ENCODE measurements at places on chromosomes 12 and 14.

GRCh38 chr12:126051611-126052107 lies 986.4 kb downstream of the AACS start:
- DNase-seq, result no peak

GRCh38 chr14:52703225-52703624 lies 3.8 kb upstream of the PSMC6 start:
- DNase-seq, result no peak

DNA sequence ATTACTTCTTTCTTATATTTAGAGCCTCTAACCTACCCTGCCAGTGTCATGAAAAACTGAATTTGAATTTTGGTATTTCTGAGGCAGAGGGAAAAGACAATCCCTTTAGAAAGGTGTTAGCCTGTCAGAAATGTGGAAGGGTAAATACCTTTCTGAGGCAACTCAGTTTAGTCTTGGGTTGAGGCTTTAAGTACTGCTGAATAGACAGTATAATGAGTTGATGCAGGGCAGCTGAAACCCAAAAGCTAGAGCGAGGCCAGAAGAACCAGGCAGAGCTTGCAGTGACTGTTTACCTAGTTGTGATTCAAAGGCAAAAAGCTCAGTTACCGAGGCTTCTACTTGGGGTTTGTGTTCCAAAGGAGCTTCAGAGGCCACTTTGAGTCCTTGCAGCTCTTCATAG lies 18.7 kb downstream of the ZC2HC1C start:
- DNase-seq, result no peak

GRCh38 chr12:23525450-23526072 lies 423.9 kb downstream of the SOX5 start:
- DNase-seq, result no peak

DNA sequence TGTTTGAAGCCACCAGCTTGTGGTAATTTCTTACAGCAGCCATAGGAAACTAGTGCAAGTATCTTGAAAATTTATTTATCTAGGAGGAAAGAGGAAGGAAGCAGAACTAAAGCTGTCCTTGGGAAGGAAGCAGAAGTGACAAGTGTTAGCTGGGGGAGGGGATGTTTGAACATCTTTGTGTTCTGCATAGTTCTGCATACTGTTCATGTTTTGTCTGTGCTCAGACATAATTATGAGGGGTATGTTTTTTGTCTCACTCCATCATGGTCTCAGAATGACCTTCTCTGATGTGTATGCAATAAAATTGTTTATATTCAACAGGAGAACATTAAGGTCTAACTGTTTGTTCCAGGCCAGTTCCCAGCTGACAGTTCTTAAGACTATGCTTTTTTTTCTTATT lies 606.5 kb downstream of the GALC start:
- DNase-seq, result no peak

- no peak for DNase-seq
These were observed 217.3 kb upstream of the EEA1 start for GRCh38 chr12:93146263-93146939.

DNA sequence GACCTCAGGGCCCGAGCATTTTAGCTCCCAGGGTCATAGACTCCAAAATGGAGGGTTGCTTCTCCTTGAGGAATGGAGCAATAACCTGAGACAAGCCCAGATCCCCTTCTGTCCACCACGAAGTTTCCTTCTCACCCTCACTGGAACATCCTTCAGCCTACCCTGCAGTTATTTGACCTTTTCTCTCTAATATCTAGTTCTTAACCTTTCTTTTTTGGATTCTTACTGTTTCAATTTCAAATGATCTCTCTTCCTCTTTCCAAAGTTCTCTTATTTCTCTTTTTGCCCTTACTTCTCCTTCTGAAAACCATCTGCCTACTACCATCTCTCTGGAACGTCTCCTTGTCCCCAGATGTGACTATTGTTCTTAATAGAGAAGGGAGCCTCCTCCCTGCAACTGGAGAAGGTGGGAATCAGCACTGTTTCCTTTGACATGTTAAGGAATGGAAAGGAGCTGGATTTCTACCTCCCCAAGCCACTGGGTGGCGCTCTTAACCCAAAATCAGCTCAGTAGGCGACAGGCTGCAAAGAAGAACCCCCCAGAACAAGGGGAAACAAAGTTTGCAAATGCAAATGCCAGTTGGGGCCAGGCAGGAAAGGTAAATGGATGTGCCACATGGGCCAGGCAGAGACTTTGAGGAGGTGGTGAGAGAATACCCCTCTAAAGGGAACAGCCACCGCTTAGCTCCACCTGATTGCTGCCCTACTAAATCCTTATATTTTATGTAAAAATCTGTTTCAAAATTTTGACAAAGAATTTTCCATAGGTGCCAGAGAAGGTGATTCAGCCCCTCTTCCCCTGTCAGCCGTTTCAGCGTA lies 22.4 kb upstream of the PDE1B start:
- no peak for DNase-seq

- DNase-seq, result no peak
These were observed 720.5 kb downstream of the VRK1 start for GRCh38 chr14:97517566-97518234.

DNA sequence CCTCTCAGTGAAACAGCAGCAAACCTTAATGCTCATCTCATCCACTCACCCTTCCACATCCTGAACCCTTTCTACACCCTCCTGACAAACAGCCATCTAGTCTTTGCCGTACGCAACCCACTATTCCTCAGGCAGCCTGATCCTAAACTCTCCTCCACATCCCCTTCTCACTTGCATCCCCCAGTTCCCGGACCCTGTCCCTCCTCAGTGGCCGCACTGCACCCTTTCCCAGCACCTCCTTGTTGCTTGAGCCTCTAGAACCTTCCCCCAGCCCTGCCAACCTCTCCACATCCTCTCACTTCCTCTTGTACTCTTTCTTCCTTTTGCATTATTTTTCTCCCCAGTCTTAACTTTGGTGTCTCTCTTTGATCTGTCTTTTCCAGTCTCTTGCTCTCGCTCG lies 42.9 kb downstream of the IQSEC3 start:
- no peak for DNase-seq

DNA sequence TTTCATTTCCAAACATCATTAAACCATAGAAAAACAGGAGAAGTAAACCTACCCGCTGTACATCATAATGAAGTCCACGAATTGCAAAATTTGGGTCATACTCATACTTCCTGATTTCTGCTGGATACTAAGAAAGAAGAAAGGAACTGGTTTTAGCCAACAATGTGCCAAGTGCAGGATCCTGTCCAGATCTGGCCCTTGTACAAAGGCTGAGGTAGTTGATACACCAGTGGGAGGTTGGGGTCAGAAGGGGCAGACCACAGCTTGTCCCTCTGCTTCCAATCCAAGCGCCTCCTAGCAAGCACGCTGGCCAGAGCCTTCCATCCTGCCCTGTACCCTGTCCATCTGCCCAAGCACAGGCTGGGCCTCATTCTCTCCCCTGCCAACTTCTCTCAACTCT lies 34.2 kb downstream of the NT5DC3 start:
- DNase-seq, result no peak

- no peak for DNase-seq
These were observed 4.8 kb upstream of the NGDN start for GRCh38 chr14:23464700-23465099.

- DNase-seq, result no peak
These were observed 29.1 kb upstream of the KCNK10 start for GRCh38 chr14:88351966-88352691.

DNA sequence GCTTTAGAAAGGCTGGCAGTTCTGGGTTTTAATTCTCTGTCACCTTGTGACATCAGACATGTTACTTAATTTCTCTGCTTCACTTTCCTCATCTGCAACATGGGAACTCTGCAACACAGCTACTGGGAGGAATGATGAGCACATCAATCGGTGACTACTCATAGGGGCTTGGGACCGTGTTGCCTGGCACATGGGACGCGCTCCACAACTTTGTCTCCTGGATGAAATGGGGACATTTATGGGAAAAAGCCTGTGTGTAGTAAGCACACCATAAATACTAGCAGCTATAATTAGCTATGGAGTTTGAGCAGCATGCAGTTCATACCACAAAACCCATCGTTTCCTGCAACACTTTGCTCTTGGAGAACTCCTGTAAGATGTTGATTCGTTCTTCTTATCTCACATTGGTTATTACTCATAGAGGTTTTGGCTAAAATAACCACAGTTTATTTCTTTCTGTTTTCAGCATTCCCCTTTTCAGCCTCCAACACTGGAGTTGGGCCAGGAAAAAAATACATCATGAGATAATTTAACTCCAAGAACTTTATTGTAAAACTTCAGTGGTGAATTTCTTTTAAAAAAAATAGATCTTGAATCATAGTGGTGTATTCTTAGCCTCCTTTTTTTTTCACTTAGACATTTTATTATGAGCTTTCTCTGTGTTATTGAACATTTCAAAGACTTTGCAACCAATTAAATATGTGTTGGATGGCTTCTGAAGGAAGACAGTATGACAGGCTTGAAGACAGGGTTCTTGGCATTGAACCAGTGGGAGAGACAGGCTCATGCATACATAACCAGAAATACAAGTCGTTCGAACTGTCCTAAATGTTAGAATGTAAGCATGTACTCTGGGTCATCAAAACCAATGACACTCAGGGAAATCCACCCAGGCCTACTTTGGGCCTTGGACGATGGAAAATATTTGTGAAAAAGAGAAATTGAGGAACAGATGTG lies 72.7 kb downstream of the RIN3 start:
- DNase-seq, result no peak

DNA sequence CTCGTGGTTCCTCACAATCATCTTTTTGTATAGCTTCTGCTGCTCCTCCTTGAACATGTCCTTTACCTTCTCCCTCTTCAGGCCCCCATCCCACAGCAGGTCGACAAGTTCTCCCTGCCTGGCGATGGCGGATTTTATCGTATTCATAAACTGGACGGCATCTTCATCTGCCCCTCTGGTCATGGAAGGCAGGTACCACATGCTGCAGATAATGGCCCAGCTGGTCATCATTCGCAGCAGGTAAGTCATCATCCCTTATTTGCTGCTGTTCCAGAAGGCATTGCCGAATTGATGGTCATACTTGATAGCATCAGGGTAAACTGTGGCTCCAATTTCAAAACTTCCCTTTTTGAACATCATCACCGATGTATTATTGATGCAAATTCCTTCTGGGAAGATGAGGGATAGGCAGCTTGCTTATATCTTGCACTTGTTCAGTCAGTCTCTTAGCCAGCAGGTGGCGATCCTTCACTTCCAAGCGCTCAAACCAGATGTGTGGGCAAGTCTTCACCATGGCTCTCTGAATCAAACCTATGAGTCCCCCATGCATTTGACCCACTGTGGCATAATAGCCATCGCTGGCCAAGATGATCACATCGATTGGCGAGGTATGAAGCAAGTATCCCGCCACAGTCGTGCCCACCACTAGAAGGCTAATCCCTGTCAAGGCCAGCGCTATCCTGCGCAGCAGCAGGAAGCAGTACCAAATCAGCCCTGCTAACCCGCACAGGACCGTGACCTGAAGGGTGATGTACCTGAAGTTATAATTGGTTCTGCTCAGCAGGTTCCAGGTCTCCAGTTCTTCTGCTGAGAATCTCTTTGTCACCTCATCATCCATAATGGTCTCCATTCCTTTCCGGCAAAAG lies 381.5 kb upstream of the STXBP6 start:
- no peak for DNase-seq

GRCh38 chr12:93734784-93735183 lies 57.6 kb downstream of the CRADD start:
- no peak for DNase-seq

GRCh38 chr14:95098984-95099599 lies 58.2 kb downstream of the DICER1 start:
- DNase-seq, result no peak

- no peak for DNase-seq
These were observed 6.2 kb downstream of the LIMA1 start for GRCh38 chr12:50276912-50277671.

- DNase-seq, result no peak
These were observed 858.2 kb upstream of the FLRT2 start for GRCh38 chr14:84671776-84672175.

DNA sequence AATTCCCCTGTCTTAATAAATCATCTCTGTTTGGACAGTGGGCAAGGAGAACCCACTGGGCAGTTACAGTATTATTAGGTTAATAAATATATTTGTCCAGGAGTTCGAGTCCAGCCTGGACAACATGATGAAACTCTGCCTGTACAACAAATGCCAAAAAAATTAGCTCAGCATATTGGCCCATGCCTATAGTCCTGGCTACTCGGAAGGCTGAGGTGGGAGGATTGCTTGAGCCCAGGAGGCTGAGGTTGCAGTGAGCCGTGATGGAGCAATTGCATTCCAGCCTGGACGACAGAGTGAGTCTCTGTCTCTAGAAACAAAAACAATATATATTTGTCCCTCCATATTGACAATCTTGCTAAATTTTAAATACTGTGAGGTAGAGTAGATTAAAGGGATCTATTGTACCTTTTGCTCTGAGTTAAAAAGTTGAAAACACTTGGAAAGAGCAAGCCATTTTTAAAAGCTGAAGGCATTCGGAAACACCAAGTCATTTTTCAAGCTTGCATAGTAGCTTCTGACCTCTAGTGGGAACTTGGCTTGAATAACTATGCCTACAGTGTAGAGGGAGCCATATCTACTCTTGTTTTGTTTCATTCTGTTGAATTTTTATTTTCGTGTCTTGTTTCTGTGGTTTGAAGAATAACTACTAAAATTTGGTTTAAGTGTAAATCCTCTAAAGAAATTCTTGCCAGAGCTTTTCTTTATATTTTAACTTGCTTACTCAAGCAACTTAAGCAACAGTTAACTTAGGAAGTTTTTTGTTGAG lies 14.6 kb upstream of the EEA1 start:
- DNase-seq, result no peak

- no peak for DNase-seq
These were observed 48.8 kb downstream of the ACSM4 start for GRCh38 chr12:7352661-7353060.

DNA sequence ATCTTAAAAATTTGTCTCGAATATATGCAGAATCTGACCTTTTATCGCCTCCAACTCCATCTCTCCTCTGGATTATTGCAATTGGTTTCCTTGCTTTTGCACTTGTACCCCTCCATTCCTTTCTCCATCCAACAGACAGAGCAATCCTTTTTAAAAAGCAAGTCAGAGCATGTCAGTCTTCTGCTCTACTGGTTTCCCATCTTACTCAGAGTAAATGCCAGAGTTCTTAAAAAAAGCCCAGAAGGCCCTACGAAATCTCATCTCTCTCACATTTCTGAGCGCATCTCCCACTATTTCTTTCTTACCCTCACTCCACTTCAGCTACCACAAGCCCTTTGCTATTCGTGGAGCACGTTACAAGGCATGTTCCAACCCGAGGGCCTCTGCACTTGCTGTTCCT lies 236.9 kb upstream of the DDHD1 start:
- DNase-seq, result no peak

DNA sequence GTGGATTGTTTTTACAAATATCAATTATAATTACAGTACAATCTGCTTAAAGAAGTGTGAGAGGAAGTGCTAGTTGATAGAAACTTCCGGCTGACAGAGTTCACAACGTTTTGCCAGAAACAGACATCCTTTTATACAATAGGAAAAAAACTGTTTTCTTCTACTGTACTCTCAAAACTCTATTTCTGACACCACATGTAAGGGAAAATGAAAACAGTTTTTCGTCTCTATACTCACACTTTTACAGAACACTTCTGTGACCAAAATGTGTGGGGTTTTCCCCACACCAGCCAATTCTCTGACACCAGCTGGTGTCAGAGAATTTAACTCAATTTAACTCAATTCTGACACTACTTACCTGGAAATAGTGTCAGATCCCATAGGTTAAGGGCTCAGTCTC lies 24.2 kb upstream of the HIF1A start:
- no peak for DNase-seq

Data from stimulated activated CD8-positive, alpha-beta memory T cell treated with anti-CD3 and anti-CD28 coated beads, Interleukin-15, amount 100 ng/mL, for 24 hours (primary cell).